Stimulated activated CD8-positive, alpha-beta memory T cell treated with anti-CD3 and anti-CD28 coated beads, Interleukin-12 subunit alpha, Interleukin-12 subunit beta, amount 100 ng/mL, for 1 hour (primary cell): ENCODE measurements at places on chromosomes 7 and 10.

DNA sequence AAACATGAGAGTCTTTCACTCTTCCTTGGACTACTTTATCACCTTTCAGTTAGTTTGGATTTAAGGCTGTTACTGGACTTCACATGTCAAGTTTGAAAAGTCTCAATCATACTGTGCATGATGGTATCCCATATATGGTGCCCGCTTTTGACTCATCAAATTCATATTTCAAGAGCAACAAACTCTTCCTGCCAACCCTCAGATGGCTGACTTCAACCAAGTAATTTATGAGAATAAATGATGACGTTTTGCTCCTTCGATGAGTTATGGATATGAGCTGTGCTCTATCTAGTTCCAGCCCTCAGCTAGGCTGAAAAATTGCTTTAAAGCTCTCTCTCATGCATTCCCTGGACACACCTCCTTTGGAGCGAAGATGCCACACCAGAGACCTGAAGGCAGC lies 110.3 kb upstream of the RSU1 start:
- no peak for DNase-seq

DNA sequence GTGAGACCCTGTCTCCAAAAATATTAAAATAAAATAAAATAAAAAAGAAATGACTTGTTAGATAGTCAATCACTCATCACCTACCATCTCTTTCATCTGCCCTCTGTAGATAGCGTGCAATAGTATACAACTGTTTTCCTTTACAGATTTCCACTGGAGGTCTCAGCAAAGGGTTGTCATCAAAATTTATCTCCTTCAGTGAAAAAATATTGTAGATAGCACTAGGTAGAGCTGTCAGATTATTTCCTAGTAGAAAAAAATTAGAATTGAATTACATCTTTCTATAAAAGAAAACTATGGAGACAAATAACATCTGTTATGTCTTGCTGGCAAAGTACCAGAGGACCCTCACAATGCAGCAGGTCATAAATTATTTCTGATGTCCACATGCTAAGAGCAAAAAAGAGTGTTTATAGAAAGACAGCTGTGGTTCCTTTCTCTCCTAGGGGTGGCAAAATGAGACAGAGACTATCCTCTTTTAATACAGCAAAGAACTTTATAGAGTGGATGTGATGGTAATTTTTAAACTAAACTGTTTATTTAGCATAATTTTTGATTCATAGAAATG lies 16.3 kb upstream of the CYP51A1 start:
- no peak for DNase-seq

DNA sequence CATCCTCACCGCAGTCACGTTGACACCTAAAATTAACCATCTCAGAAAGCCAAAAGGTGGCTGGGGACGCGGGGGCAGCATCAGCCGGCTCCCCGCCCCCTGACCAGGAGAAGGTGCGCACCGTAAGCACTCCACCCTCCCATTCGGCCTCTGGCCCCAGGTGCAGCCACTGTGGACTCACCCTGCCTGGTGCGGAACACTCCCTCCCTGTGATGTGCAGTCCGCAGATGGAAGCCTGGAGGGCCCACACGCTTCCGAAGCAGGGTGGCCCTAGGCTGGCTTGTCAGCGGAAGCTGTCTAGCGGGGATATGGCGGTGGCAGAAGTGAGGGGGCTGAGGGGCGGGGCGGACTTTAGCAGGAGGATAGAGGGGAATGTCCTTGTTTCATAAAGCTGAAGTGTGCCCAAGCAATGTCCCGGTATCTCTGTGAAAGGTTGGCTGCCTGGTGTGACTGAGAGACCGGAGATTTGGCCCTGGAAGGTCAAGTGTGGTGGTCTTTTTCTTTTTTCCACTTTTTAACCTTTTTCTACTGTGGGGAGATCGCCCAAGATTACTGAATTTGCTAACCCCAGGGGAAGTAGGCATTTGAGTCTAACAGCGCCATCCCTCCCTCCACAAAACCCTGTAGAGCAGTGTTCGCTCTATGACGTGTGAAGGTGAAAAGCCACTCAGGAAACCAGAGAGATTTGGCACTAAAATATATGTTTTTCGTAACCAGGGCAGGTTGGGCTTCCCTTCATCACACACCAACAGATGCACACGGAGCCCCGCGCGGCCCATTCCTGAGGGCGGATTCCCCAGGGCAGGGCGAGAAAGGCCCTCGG lies 74.7 kb downstream of the CXCL12 start:
- no peak for DNase-seq

DNA sequence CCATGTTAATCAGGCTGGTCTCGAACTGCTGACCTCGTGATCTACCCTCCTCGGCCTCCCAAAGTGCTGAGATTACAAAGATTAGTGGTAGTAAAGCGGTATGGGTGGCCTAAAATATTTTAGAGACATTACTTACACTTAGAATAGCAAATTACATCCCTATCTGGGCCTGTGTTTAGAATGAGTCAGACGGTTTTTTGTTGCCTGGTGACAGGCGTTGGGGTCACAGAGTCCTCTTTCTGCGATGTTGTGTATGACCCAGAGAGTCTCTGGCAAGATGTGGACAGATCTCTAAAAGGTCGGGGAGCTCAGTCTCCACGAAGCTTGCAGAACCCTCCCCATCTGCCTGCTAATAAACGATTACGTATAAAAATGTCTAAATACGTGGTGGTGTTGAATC lies 39.6 kb upstream of the PRKCQ start:
- no peak for DNase-seq

- DNase-seq, result no peak
These were observed 48.9 kb downstream of the PARD3 start for GRCh38 chr10:34766266-34766600.

DNA sequence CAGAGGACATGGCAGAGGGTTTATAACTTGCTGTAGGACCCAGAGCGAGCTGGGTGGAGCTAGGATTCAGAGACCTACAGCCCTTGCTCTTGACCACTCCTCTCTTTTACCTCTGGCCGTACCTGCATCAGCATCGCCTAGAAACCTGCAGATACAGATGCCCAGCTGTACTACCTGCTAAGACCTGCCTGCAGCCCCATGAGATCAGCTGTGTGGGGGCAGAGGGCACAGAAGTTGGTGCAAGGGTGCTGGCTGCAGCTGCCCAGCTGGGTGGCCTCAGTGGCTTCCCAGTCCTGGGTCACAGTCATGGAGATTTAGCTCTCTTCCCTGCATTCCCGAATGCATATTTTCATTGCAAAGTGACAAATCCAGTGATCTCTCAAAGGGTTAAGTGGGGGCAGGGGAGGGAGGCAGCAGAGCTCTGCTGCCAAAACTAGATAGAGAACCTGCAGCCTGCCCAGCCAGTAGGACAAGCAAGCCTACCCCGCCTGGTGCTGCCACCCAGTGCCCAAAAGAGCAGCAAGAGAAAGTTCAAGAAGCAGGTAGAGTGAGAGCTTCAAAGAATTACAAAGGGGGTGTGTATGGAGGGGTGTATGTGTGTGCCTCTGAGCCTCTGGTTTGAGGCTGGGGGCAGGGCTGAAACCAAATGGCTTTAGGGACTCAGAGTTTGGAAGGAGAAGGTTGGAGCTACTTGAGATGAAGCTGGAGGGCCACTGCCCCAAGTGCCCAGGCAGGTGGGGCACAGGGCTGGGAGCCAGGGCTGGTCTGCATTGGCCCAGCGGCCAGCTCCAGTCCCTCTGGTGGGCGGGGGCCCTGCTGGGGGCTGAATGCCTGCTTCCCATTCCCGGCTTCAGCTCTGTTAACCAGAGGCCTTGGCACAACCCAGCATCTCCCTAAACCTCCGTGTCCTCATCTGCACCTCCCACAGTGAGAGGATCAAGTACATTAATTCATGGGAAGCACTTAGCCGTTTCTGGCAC lies 6.9 kb downstream of the FAM241B start:
- no peak for DNase-seq

- no peak for DNase-seq
These were observed 71.6 kb downstream of the AKR1C4 start for GRCh38 chr10:5268234-5268633.

DNA sequence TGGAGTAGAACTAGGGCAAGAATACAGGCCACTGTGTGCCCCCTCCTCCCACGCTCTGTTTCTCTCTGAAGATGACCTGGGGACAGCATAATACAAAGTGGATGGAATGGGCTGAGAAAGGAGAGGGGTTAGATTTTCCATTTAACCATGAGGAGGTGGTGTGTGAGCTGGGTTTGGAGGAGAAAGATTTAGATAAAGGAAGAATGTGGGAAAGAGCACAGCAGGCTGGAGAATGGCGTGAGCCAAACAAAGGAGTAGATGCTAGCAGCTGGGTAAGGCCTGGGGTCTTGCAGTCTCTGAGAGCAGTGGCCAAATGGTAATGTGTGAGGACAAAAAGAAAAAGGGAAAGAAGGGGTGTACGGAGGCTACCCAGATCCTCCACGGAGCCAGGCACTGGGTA lies 8.6 kb downstream of the PNLIPRP2 start:
- DNase-seq, result no peak

DNA sequence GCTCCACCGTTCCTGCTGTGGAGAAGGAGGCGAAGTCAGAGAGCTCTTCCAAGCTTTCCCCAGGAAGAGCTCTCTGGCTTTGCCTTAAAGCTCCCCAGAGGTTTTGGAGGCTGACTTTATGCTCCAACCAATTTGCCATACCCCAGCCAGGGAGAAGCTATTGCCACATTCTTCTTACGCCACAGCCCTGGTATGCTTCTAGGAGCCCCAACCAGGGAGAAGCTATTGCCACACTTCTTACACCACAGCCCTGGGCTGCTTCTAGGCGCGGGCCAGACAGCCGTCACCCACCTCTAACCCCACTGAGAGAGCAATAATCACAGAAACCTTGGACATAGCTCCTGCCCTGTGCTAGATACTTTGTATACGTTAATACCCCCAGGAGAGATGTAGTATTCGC lies 951 bp downstream of the ELOVL3 start:
- DNase-seq, result no peak

GRCh38 chr7:66150471-66150870 lies 35.8 kb downstream of the CRCP start:
- no peak for DNase-seq

- DNase-seq, result no peak
These were observed 86.9 kb downstream of the CARD11 start for GRCh38 chr7:2956526-2957368.

GRCh38 chr7:101606498-101606923 lies 22.6 kb downstream of the MYL10 start:
- DNase-seq, result no peak

DNA sequence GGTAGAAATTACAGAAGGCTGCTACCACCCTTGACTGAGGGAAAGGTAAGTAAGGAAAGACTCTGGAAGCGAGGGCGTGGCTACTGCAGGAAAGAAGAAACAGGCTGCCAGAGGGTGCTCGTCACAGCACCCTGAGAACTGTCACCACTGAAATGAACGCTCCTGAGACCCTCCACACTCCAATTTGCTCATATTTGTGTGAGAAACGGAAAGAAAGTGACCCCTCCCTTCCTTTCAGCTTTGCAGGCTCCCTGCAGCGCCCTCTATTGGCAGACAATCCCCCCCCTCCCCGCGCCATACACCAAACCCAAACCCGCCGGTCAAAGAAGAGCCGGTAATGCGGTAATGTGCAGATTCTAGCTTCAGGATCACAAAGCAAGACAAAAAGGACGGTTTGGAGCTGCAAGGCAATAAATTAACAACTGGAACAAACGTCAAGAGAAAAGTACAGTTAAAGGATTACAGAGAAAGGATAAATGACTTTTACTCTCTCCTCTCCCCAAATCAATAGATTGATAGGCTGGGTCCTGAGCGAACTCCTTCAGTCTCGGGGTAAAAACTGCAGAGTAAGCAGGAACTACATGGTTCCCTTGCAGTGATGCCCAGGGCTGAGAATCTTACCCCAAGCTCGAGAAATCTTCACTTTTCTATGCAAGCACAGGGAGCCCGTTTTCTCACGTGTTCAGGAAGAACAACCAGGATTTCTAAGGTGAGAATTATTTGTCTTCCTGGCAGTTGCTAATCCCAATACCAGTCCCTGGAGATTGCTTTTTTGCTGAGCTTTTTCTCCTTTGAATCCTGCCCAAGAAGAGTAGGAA lies 47.6 kb downstream of the STEAP1B start:
- DNase-seq, result no peak

GRCh38 chr7:44398511-44398911 lies 73.1 kb upstream of the CAMK2B start:
- no peak for DNase-seq

- no peak for DNase-seq
These were observed 27.5 kb upstream of the EZH2 start for GRCh38 chr7:148911626-148912025.

GRCh38 chr10:131568866-131569265 lies 257.3 kb upstream of the TCERG1L start:
- DNase-seq, result no peak

- no peak for DNase-seq
These were observed 60.8 kb downstream of the DLG5 start for GRCh38 chr10:77865580-77866324.

DNA sequence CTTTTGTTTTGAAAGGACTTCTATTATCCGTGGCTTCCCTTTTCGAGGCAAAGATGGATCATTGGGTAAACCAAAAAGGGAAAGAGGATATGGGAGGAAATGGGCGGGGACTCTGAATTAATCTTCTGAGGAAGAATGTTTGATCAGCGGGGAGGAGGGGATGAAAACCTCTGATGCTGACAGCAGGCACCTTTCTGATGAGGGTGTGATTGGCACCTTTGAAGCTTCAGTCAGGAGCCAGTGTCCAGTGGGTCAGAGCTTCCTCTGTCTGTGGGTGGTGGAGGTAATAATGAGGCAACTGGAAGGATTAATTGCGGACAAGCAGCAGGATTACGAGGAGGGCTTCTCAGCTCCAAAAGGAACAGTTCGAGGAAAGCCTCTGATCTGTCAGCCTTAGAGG lies 877.6 kb downstream of the LRMDA start:
- DNase-seq, result no peak
